ENCODE measurements at places on chromosomes 1 and 21. TPM values are rescaled to one million over a fixed set of nuclear protein-coding genes. Genes with fewer than 3 reads are reported as not detected.

Gene SOD1
- 93.4 TPM for total RNA-seq

Gene TLCD4
- 0.34 TPM for total RNA-seq

Gene CYP4A11
- total RNA-seq, result not detected

Gene RUNX3
- 0.34 TPM for total RNA-seq

Gene S100A11
- total RNA-seq, result 269 TPM

Gene IGSF5
- total RNA-seq, result 0.07 TPM

Gene CLCNKB
- total RNA-seq, result 0.21 TPM

Gene STX12
- 39.0 TPM for total RNA-seq
